ENCODE measurements at places on chromosomes 11 and 22. TPM values are rescaled to one million over a fixed set of nuclear protein-coding genes. Genes with fewer than 3 reads are reported as not detected.
A peak's percentile ranks its signal among the peaks of the same experiment; 100 is the strongest.

Gene TUB
- 23.7 TPM for total RNA-seq

GRCh38 chr22:44683237-44683636 lies 18.8 kb upstream of the PRR5 start:
- no peak for DNase-seq
- peaks cover 4% of the 10 kb centered on the region for H3K4me1 ChIP-seq
- no peaks in the 10 kb centered on the region for H3K27me3 ChIP-seq
- no peak overlapping the region for H3K4me3 ChIP-seq

GRCh38 chr22:43036282-43036829 lies 21.4 kb upstream of the PACSIN2 start:
- no peak overlapping the region for H3K27ac ChIP-seq
- no peak for DNase-seq
- no peaks in the 10 kb centered on the region for H3K4me1 ChIP-seq
- no peaks in the 10 kb centered on the region for H3K27me3 ChIP-seq

DNA sequence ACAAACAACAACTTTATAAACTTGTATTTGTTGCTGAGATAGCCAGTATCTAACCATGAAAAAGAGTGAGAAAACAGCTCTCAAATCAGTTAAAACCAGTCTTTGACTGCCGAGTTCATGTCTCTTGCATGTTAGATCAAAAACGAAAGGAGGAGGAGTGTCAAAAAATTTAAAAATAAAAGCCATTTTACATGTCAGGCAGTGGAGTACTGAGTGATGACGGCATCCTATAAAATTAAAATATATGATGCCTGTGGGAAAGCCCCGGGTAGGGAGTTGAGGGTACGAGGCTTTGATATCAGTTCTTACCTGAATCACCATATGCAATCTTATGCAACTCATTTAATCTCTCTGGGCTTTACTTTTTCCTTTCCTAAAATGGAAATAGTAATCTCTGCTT lies 117.3 kb downstream of the ETS1 start:
- H3K4me1 ChIP-seq: no peaks in the 10 kb centered on the region
- H3K4me3 ChIP-seq: no peak overlapping the region
- H3K27me3 ChIP-seq: no peaks in the 10 kb centered on the region
- no peak for DNase-seq

DNA sequence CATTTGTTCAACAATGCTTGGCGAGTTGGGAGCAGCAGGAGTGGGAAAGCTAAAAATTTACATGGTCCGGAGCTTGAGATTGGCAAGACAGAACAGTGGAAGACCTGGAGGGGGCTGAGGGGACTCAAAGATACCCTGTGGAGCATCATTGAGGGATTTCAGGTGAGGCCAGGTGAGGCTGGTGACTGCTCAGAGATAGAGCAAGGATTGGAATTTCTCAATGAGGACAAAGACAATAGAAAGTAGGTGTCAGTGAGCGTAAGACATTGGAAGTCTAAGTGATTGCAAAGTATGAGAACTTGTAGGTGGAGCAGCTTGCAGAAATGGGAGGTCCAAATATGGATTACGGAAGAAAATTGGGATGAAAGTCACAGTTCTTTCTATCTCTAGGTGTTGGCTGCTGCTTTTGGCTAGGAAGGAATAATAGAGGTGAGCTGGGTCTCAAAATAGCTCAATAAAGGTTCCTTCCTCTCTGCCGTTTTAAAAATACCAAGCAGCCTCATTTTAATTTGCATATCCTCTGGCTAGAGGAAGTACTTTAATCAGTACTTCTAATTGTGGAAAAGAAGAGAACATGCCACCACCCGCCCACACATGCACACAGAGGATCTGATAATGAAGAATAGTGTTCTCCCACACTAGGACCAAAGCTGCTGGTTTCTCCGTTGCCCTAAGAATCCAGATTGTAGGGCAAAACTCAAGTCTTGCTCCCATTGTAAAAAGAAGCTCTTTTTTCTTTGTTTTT lies 41.8 kb upstream of the SORL1-AS1 start:
- peaks cover 15% of the 10 kb centered on the region for H3K4me1 ChIP-seq
- H3K27ac ChIP-seq: peak overlapping the region; percentile 64
- peak overlapping the region; percentile 20 for H3K4me3 ChIP-seq
- peak; percentile 24 for DNase-seq
- H3K27me3 ChIP-seq: no peaks in the 10 kb centered on the region

All from GM23338 (cell line).